D721Med (cell line): ENCODE measurements at places on chromosomes 11 and 22.

- no peak for DNase-seq
Measured at GRCh38 chr11:109911488-109911887, 181.7 kb upstream of the ZC3H12C start.

GRCh38 chr11:84532364-84532763 is 1094.8 kb downstream of the DLG2 start:
- DNase-seq, result no peak

DNA sequence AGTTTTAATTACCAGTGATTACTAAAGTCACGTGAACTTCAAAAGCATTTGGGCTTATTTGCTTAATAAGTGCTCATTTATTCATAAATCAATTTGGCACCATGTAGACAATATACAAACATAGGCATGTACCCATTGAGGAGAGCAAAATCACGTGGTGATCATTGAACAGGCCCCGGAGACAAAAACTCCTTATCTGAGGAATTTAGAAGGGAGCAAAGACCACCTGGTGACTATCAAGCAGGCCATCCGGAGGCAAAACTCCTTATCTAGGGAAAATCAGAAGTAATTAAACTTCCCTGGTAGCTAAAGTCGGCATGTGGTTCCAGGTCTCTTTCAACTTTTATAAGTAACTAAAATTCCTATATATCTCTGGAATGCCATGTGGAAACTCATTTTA is 5.7 kb upstream of the BTBD10 start:
- no peak for DNase-seq

- DNase-seq, result no peak
Measured at GRCh38 chr11:8793114-8793777, 110.7 kb downstream of the RPL27A start.

- DNase-seq, result no peak
Measured at GRCh38 chr22:38110008-38110862, at the start of gene BAIAP2L2. Gene BAIAP2L2 (minus strand): TSS chr22:38110684. CDS start chr22:38110525, 159 bp downstream.

DNA sequence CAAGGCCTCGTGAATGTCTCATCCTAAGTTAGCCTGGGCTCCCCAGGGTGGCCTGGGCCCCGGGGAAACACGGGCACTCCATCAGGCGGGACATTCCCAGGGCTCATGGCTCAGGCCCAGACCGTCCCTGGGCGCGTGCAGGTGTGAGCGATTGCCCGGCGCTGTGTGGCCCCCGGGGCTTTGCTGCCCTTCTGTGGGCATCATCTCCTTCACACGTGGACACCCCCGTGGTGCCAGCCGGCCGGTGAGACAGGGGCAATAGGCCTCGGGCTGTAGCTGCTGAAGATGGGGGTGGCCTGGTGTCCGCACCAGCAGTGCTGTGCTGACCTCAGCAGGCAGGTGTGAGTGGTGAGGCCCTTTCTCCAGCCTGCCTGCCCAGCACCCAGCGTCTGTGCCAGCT is 4.6 kb upstream of the SELENOO start:
- DNase-seq, result no peak

GRCh38 chr11:3830730-3831129 is 10.0 kb downstream of the RHOG start:
- DNase-seq, result no peak

DNA sequence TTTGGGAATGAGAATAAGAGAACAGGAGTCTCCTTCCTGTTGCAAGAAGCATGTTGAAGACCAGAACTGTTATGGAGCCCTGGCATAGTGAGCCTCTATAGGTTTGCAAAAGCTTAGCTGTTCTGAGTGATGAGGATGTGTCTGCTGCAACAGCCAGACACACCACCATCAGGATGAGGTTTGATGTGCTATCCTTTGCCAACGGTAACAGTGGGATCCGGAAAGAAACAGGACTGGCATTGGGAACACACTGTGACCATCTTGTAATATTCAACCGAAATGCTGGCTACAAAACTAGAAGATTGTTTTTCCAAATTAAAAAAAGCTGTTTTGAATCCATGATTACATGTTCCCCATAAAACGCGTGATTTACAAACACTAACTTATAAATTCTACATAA is 117.0 kb downstream of the ME3 start:
- no peak for DNase-seq

DNA sequence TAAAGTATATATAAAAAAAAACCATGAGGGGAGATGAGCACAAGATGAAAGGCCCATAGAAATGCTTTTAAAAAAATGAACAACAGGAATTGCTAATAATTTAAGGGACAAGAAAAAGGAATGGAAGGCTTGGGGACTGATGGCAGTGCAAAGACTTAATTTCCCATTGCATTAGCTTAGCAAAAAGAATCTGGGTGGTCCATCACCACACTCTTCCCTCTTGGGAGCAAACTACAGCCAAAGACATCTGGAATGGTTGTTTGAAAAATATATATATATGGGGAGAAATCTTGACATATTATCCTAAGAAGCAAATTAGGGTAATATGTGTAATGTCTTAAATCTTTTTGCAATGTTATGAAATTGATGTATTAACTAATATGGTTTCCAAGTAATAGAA is 727.1 kb downstream of the METTL15 start:
- no peak for DNase-seq

GRCh38 chr11:66875378-66875777 is 18.5 kb downstream of the LRFN4 start:
- no peak for DNase-seq

DNA sequence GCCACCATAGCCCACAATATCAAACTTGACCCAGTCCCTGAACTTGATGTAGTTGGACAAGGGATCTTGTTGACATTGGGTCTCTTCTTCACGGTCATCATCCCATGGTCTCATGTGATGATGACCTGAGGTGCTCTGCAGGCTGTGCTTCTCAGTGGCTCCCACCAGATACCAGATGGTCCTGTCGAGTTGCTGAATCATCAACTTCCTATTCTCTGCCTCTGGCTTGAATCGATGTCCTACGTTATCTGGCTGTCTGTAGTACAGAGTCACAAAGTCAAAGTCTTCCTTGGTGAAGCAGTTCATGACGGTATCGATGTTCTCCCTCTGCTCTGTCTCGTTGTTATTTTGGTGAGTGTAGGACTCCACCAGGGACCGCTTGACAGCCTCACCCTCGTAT is 145.7 kb upstream of the ALDH3B2 start:
- no peak for DNase-seq

GRCh38 chr11:124644426-124645280 is 22.0 kb downstream of the TBRG1 start:
- peak; percentile 23 for DNase-seq

DNA sequence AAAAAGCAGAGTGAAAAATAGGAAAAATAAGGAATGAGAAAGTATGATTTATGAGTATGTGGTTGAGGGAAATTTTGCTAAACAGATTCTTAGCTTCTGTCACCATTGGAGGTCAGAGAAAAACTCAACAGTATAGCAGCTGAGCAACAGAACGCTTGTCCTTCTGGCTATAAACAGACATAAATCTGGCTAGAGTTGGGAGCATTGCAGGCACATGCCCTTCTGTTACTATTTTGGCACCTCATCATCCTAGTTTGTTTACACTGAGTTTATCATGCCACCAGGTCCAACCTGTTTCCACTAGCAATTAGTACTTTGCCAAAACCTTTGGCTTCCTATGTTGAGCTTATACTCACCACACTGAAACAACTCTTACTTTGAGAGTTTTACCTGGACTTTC is 6.9 kb downstream of the UBE4A start:
- DNase-seq, result no peak

- no peak for DNase-seq
Measured at GRCh38 chr11:59145534-59145933, 2.9 kb downstream of the FAM111A start.

- no peak for DNase-seq
Measured at GRCh38 chr22:48926643-48927042, 901.0 kb downstream of the BRD1 start.

DNA sequence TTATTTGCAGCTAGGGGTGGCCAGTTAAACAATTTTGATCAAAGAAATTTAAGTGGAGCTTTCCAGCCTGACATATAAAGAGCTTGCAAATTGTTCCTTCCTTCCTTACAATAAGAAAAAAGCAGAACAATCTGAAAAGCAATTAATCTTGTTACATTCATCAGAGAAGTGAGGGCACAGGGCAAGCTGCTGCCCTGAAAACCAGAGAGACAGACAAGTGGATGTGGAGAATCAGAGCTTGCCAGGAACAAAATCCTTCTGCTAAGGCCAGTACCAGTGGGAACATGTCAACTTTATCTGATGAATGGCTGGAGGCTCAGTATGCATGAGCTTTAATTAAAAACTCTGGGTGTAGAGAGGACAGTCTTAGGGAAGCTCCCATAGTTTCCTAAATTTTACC is 8.8 kb downstream of the CCDC179 start:
- DNase-seq, result no peak

GRCh38 chr11:12196308-12196707 is 85.9 kb downstream of the MICAL2 start:
- DNase-seq, result no peak

DNA sequence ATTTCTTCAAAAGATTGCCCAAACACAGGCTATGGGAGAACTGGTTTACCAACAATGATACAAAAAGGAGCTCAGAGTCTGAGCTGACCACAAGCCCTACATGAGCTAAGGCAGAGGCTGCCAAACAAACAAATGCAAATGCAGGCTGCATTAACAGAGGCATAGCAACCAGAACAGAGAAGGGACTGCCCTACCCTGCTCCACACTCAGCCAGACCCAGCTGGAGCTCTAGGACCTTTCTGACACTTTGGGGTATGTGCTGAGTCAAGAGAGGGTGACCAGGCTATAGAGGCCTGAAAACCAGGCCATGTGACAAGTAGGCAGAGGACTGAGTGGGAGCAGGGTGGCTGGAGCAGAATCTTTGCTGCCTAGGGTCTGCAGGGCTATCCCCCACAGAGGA is 17.8 kb upstream of the P2RY2 start:
- DNase-seq, result no peak

GRCh38 chr11:59857439-59858434 is 8.6 kb downstream of the TCN1 start:
- no peak for DNase-seq

DNA sequence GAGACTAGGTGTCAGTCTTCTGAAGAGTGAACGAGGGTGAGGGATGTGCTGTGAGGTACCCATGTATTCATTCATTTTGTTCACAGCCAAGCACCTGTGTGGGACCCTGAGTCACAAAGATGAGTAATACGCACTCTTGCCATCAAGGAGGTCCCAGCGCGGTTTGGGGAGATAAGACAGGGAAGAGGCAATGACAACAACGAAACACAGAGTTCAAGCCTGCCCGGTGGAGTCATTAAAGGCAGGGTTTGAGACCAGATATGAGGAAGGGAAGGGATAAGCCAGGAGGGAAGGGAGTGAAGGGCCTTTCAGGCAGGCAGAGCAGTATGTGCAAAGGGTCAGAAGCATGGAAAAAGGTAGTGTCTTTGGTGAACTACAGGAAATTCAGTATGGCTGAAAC is 4.6 kb downstream of the DCHS1 start:
- no peak for DNase-seq

DNA sequence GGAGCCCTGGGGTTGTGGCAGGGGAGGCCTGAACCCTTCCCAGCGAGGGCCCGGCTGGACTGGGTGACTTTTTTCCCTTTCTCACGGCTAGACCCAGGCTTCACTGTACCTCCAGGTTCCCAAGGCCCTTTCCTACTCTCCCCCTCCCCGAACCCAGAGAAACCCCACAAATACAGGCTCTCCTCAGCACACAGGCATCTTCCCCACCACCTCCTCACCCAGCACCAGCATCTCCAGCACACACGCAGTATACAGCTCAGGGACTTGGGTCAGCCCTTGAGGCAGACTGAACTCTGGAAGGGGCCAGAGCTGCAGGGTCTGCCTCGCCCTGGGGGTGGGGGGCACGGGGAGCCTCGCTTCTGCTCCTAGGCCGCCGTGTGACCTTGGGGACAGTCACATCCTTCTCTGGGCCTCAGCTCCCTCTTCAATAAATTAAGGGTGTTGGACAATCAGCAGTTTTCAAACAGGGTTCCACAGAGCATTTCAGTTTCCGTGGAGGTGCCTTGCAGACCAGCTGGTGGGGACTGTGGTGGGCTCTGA is 4.5 kb downstream of the TMPRSS13 start:
- DNase-seq, result no peak
